Cardiac fibroblast (primary cell): ENCODE measurements at places on chromosomes 6 and 20.

GRCh38 chr6:166023273-166023989, 144.2 kb downstream of the TBXT start:
- DNase-seq = no peak

DNA sequence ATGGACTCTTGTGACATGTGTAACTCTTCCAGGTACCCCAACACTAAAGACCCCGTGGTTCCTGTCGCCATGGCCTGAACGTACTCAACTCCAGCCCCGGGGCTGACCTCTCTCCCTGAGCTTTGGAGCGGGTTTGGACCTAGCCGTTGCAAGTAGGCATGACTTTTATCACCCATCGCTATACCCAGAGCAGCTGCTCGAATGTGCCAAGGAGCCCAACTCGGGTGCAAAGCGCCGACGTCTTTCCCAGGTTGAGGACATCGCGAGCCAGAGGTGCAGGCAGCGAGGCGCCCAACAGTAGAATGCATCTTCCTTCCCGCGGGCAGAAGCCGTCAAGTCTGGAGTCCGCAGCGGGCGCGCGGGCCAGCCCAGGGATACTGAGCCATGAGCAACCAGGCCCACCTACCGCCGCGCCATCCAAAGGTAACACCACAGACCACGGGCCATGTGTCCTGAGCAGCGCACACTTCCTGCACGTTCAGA, 5.7 kb upstream of the LAMP5 start:
- no peak for DNase-seq

DNA sequence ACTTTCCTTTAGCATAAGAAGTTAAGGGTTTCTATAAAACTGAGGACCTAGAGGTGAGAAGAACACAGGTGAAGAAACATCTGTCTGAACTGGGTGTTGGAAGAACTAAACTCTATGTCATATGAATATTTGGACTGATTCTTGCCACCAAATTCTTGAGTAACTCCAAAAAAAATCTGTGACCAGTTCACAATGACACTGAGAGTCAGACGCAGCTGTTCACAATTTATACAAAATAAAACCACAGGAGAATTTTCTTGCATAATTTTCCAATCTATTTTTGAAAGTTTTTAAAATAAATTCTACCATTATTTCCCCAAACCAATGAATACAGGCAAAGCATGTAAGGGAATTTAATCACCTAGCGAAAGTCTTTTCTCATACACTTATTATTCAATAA, 148.1 kb upstream of the TCF21 start:
- no peak for DNase-seq

DNA sequence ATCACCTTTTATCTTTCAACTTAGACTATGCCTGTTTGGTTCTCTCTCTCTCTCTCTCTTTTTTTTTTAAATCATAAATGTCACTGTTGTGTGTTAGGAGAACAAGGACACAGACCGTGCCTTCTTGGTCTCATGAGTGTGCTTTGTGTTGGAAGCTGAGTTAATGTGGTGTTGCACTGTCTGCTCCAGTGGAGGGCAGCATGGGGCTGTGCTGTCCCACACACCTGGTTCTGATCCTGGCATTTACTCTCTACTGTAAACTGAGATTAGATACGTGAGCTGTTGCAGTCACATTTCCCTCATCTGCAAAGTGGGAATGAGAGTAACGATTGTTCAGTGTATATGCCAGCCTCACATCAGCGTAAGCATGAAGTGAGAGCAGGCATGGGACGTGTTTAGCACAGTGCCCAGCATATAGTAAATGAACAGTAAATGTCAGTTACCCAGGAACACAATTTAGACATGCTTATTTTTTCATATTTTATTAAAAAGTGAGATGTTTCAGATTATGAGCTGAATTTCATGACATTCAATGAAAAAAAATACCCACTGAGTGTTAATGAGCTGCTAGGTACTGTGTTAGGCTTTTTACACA, 161.1 kb downstream of the FARS2 start:
- peak; percentile 60 for DNase-seq

GRCh38 chr6:52574709-52575501, 2.0 kb downstream of the TRAM2 start:
- DNase-seq = peak; percentile 52

- DNase-seq = peak; percentile 61
Observed at GRCh38 chr20:25669826-25670422, 26.7 kb downstream of the ZNF337 start.

- no peak for DNase-seq
Observed at GRCh38 chr6:52759085-52759484, 4.2 kb downstream of the GSTA2 start.

DNA sequence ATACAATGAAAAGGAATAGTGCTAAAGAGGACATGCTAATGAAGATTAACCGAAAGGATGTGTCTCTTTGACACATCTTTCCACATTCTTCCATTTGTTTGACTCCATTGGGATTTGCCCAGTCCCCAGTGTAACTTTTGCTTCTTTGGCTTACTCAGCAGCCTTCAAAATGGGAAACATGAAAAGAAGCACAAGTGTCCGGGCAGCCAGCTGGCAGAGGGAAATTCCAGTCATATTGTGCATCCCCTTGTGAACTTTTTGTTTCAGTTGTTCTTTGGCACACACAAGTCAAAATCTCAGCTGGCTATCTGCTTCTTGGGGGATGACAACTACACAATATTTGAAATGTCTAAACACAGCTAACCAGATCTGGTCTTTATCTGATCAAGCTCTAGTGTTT, 157.4 kb downstream of the OGFRL1 start:
- DNase-seq = peak; percentile 38

DNA sequence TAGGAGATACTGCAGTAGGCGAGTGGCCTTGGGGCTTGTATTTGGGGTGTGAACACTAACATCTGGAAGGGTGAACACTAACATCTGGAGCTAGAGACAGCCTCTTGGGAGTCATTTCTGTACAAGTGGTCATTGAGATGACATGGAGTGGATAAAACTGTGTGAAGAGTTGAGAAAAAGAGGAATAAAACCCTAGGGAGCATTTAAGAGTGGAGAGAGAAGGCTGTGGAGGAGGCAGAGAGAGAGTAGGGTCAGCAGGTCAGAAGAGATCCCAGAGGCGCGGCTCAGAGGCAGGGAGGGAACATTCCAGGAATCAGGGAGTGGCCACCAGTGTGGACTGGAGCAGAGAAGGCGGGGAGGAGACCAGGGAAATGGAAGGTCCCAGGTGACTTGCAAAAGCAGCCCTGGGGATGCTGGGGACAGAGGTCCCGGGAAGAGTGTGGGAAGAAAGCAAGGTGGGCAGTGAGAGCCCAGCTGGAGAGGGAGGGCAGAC, 202.0 kb upstream of the RNF24 start:
- DNase-seq = no peak

DNA sequence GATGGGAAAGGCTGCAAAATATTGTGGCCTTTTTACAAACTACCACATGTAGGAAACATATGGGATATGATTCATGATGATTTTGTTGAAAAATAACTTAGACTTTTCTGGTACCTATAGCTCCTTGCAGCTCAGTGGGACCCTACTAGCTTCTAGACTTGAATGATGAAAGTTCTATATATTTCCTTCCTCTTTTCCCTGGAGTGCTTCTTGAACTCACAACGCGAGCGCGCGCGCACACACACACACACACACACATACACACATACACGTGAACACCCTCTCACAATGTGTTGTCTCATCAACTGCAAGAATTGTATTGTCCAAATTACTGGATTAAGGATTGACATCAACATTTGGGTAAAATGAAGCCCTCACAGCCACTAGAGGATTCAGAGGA, 61.9 kb downstream of the TOX2 start:
- no peak for DNase-seq

DNA sequence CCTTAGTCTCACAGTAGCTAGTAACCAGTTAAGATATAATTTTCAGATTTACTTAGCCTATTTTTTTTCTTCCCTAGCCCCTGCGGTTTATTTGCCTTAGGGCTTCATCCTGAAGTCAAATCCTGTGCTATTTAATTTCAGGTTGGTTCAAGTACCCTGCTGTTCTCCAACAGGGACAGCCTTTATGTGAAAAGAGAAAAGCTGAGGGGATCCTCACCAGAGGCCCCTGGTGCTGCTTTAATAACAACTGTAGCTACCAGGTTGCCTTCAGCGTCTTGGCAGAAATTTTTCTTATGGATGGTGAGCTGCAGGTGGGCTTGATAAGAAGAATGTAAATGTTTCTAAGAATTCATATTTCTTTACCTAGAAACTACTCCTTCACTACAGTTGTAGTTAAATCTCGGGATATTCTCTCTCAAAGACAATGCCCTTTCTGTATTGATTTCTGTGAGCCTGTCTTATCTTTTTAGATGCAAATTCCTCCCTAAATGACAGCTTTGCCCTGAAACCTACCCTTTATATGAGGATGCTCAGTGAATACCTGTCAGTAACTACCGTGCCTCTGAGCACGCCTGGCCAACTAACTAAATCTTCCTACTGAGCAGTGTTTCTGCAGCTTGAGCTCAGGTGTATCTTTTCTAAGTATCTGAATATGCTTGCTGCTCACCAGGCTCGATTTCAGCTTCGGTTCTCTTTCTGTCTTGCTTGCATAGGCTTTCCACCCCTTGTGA, 320.5 kb downstream of the MMUT start:
- DNase-seq = no peak

DNA sequence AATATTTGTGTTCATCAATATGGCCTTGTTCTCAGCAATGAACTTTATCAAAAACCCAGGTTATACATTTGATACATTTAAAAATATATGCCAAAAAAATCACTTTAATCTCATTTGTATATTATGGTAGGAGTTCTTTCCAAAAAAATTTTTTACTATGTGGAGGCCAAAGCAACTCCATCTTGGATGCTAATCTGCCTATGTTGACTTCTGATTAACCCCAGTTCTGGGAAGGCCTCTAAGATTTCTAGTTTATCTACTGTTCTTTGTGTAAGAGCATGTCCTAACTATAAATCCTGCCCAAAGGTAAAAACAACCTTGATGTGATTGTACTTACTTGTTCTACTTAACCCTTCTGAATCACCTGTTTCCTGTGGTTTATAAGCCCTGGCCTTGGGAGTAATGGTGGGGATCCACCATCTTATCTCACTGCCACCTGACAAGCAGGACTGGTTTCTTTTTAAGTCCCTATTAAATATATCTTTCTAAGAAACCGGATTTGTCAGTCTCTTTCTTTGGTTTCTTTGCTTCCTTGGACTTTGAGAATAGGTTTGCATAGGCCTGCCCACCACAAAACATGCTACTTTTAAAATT, 46.7 kb downstream of the RNGTT start:
- no peak for DNase-seq

DNA sequence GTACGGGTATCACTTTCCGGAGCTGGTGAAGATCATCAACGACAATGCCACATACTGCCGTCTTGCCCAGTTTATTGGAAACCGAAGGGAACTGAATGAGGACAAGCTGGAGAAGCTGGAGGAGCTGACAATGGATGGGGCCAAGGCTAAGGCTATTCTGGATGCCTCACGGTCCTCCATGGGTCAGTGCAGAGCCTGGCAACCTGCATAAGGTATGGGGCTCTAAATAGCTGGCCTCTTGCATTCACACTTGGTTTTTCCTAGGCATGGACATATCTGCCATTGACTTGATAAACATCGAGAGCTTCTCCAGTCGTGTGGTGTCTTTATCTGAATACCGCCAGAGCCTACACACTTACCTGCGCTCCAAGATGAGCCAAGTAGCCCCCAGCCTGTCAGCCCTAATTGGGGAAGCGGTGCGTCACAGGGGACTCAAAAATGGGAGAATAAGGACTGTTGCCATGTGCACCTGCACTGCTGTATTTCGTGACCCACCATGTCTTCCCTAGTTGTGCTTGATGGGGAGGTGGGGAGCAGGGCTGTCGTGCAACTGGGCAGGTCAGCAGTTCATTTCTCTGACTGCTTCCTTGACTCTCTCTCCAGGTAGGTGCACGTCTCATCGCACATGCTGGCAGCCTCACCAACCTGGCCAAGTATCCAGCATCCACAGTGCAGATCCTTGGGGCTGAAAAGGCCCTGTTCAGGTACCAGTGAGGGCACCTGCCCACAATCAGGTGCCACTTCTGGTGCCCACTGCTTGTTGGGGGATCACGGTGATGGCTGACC, 3.1 kb downstream of the NOP56 start:
- no peak for DNase-seq

GRCh38 chr6:84719152-84719551, 45.2 kb downstream of the TBX18 start:
- DNase-seq = no peak

DNA sequence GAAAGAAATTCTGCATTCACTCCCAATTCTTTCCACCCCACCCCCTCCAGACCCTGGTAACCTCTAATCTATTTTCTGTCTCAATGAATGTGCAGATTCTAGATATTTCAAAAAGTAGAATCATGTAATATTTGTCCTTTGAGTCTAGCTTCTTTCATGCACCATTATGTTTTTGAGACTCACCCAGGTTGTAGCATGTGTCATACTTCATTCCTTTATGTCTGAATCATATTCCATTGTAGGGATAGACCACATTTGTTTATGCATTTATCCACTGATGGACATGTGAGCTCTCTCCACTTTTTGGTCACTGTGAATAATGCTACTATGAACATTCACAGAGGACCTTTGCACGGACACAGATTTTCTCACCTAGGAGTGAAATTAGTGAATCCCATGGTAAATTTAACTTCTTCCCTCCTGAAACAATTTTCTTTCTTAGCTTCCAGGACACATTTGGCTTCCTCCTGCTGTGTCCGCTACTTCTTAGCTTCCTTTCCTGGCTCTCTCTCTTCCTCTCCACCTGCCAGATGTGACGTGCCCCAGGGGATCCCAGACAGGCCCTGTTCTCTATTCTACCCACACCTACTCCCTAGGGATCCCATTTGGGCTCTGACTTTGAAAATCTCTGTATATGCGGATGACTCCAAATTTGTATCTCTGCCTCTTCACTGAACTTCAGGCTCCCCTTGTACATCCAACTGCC, 24.1 kb upstream of the ARFGEF2 start:
- DNase-seq = peak; percentile 91

DNA sequence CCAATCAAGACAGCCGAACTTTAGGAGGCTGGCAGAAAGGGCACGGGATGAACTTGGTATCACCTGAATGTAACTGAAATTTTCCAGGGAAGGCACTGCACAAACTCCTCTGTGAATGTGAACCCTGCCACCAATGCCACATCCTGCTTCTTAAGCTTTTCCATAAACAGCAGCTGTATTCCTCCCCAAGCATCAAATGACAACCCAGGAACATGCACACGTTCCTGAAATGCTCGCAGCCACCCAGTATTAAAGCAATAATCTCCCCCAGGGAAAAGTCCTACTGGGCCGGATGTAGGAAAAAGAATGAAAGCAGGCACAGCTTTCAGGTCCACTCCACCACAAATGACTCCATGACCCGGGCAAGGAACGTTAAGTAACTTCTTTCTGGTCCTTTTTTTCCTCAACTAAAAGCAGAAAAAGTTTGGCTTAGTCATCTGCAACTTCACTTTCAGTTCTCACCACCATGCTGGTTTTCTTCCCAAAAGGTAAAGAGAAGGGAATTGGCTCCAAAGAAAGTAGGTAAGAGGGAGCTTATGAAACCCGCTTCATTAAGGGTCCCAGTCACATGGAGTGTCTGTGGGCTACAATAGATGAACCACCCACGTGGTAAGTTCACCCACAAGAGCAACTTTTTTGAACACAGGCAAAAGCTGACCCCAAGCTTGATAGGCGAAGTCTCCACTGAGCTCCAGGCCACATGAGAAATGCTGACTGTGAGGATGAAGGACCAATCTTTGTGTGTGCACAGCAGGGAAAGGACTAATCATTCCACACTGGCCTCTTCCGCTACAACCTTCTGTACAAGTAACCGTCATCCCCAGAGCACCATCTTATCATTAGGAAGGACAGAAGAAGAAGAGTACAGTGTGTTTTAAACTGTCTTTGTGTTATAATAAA, 90.1 kb downstream of the HIVEP2 start:
- peak; percentile 26 for DNase-seq

- peak; percentile 8 for DNase-seq
Observed at GRCh38 chr20:35049776-35050352, 42.7 kb downstream of the TRPC4AP start.
